WERI-Rb-1 (cell line): ENCODE measurements at places on chromosomes 5 and 9.

GRCh38 chr5:171759777-171760176 is 25.8 kb upstream of the SMIM23 start:
- DNase-seq: no peak

- no peak for DNase-seq
These were observed 262.4 kb upstream of the ACTBL2 start for GRCh38 chr5:57745029-57745428.

GRCh38 chr5:94761786-94762185 is 143.3 kb downstream of the SLF1 start:
- no peak for DNase-seq

DNA sequence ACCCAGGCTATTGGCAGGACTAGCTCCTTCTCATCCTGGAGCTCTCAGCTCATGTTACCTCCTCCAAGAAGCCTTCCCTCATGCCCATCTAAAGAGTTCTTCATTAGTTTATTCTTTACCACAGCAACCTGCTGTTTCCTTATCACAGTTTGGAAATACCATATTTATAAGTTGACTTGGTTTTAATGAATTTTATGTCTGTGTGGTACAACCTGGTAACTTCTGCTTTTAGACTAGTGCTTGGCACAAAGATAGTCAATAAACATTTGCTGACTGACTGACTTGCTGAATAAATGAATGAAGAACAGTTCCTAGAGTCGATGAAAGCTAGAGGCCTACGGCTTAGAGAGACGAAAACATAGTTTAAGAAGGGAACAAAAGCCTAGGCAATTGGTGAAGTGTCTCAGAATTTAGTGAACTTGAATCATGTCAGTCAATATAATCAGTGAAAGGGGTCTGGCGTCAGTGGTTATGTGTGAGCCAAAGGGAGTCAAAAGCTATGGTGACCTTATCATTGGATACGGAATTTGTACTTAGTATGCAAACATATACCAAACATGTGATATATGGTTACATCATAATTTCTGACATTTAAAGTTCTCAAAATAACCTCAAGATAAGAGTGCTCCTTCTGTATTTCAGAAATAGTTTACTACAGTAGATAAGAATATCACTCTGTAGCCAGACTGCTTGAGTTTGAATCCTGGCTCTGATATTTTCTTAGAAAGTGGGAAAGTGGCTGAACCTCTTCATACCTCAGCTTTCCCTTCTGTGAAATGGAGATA is 239.5 kb downstream of the MCTP1 start:
- no peak for DNase-seq

DNA sequence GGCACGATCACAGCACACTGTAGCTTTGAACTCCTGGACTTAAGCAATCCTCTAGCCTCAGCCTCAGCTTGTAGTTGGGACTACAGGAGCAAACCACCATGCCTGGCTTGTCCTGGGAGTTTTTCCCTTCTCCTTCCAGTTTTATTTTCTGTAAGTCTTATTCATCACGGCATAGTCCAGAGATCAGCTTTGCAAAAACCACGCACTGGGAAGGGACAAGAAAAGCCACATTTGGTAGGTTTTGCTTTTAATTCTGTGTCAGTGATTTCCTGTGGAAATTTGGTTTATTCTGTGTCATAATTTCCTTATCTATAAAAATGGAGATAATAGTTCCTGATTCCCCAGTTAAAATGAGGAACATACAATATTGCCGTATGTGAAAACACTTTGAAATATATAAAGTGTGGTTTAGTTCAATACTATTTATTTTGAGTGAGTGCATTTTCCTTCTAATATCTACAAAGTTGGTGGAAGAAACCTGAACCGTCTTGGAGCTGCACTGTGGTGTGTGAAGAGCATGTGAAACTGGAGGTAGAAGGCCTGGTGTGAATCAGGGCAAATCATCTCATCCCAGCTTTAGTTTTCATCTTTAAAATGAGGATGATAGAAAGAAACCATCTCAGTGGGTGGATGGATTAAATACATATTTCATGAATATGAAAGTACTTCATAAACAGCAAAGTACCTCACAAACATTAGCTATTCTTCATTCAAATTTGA is 92.8 kb upstream of the ELL2 start:
- no peak for DNase-seq

DNA sequence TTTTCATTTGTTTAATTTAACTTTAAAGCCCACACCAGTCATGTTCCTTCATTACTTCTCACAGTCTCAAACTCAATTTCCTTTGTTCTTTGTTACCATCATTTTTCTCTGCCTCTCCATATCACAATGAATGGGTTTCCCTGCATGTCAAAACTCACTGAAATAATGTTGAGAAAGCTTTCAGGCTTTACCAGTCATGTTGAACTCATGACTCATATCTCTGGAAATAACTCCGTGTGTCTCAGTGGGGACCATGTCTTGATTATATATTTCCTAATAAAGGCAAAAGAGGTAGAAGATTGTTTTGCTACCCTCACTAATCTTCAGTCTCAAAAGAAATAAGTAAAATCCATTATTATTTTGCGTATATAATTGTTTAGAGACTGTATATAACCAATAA is 231.2 kb downstream of the CHSY3 start:
- no peak for DNase-seq
